HTR-8/SVneo (cell line): ENCODE measurements at places on chromosomes 1 and 21.

- no peak for DNase-seq
Observed at GRCh38 chr21:41536076-41536826, 28.3 kb upstream of the TMPRSS2 start.

GRCh38 chr1:17903386-17903785, 148.3 kb downstream of the ACTL8 start:
- DNase-seq, result no peak

DNA sequence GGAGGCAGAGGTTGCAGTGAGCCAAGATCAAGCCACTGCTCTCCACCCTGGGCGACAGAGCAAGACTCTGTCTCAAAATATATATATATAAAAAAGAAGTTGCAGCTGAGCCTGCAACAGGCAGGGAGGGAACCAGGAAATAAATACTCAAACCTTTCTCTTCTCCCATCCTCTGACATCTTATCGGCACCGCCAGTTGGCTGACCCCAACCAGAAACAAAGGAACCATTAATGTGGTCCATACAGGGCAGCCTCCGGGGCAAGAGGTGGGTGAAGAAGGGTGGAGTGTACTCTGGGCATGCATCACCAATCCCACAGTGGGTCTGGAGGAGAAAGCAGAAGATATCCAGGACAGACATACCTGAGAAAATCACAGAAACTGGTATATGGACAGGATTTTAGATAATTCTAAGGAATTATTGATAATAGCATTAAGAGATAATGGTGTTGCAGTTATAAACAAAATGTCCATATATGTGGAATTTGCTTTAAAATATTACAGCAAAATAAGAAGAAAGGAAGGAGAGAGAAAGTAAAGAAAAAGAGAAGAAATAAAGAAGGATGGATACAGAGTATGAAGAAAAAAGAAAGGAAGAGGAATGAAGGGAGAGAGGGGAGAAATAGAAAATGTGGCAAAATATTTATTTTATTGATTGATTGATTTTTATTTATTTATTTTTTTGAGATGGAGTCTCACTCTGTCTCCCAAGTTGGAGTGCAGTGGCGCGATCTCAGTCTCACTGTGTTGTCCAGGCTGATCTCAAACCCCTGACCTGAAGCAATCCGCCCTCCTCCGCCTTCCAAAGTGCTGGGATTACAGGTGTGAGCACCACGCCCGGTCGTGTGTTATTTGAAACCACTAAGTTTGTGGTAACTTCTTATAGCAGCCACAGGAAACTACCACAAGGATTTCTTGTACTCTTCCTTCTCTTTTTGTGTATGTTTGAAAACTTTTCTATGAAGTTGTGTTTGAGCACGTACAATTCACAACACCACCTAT, 4.1 kb upstream of the PTAFR start:
- no peak for DNase-seq

DNA sequence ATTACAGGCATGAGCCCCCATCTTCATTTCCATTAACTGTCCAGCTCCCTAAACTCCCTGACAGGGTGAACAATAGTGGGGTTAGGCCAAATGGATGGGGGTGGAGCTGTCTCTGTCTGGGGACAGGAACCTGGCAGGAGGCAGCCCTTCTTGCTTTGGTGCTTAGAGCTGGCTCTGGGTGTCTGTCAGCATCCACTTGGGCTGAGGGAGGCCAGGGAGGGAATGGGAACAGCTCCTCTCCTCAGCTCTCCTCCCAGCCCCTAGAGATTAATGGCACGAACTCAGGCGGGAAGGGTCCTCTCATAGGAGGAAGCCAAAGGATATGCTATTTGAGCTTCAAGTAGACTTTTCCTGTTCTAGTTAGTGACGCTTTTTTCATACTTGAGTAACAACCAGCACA, 11.1 kb upstream of the ETV3L start:
- no peak for DNase-seq
